Myocyte (in vitro differentiated cells): ENCODE measurements at places on chromosomes 7 and 10. TPM values are rescaled to one million over a fixed set of nuclear protein-coding genes. Genes with fewer than 3 reads are reported as not detected.

DNA sequence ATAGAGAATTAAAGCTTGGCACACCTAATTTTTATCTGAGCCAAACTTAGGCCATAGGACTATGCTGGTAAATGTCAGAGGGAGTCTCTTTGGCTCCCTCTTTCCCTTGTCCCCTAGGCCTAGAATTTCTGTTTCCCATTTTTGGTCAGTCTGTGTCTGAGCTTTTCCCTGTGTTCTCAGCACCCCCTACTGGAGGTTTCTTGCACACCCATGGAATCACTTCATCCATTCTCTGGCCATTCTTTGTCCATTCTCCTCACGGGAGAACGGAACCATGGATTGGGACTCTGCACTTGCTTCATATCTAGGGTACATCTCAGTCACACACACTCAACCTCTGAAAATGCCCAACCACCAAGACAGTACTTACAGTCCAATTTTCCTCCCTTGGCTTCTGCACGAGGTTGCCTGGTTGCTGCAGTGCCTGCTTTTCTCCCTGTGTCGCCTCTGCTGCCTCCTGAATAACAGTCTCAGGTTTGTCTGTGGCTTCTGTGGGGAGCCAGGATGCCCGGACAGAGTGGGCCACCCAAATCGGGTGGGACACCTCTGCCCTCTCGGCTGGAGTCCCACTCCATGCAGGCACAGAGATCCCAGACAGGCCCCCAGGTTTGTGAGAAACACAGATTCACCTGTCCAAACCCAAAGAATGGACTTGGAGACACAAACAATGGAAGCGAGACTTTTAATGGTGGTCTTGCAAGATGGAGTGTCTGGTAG lies 35.1 kb upstream of the DNAH11 start:
- DNase-seq, result peak; percentile 59

GRCh38 chr7:81110673-81111072 lies 191.8 kb upstream of the SEMA3C start:
- peak; percentile 15 for DNase-seq

DNA sequence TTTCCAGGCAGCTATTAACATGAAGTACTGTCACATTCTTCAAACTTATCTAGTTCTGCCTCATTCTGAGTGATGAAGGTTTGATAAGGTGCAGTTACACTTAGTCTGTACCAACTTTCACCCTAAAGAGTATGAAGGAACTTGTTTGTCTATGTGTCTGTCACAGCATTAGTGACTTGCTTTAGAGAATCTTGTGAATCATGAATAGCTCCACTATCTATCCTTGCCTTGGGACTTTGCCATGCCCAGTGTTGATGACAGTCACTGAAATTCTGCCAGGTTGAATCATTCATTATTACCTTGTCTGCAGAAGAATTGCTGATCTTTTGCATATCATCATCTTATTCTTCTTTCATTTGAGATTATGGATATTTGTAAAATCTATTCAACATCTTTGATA lies 50.9 kb upstream of the A1CF start:
- no peak for DNase-seq

- DNase-seq, result peak; percentile 83
Measured at GRCh38 chr10:100327007-100327717, 2.9 kb downstream of the PKD2L1 start.

GRCh38 chr10:68052463-68052862 lies 22.6 kb downstream of the HERC4 start:
- no peak for DNase-seq

DNA sequence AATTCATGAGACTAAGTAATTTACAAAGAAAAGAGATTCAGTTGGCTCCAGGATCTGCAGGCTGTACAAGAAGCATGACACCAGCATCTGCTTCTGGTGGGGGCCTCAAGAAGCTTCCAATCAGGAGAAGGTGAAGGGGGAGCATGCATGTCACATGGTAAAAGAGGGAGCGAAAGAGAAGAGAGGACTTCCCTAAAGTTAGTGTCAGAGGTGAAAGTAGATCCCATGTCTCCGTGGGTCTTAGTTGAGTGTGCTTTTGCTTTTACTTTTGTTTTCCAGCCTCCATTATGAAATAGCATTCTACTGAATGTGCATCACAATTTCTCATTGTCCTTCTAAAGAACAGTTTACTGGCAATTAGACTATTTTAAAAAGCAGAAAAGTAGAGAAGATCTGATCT lies 213.6 kb upstream of the FZD1 start:
- DNase-seq, result no peak

- DNase-seq, result no peak
Measured at GRCh38 chr10:123478116-123478515, 188.0 kb upstream of the GPR26 start.

- DNase-seq, result peak; percentile 63
Measured at GRCh38 chr10:71971769-71972555, 7.8 kb downstream of the CHST3 start.

GRCh38 chr7:20624666-20625385 lies 9.4 kb downstream of the ABCB5 start:
- no peak for DNase-seq

DNA sequence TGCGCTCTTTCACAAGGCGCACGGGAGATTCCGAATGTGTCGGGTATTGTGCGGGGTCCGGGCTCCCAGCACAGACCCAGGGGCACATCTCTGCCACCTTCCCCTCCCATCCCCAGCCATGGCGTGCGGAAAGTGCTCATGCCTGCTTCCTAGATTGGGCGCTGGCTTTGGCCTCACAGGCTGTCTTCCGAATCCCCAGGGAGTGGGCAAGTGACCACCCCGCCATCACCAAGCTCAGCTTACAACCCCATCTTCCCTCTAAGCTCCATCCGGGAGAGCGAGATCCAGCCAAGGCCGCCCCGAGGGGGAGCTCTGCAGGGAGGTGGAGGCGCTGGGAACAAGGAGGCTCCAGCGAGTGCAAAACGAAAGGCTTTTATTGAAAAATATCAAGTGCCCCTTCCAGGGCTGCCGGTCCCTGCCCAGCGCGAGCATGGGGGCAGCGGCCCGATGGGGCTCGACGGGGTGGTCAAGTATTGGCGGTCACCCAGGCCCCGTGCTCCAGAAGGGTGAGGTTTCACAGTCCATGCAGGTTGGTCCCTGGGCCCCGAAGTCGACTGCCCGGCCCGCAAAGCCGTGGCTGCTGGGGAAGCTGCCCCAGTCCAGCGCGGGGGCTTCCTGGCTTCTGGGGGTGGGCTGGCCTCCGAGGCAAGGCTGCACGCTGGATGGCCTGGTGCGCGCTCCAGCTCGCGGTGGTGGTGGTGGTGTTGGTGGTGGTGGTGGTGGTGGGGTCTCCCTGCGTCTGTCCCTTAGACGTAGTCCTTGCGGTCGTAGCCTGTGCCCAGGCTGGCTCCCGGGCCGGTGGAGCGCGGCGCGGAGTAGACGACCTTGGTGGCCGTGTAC lies 1.2 kb downstream of the CLDN3 start:
- no peak for DNase-seq

DNA sequence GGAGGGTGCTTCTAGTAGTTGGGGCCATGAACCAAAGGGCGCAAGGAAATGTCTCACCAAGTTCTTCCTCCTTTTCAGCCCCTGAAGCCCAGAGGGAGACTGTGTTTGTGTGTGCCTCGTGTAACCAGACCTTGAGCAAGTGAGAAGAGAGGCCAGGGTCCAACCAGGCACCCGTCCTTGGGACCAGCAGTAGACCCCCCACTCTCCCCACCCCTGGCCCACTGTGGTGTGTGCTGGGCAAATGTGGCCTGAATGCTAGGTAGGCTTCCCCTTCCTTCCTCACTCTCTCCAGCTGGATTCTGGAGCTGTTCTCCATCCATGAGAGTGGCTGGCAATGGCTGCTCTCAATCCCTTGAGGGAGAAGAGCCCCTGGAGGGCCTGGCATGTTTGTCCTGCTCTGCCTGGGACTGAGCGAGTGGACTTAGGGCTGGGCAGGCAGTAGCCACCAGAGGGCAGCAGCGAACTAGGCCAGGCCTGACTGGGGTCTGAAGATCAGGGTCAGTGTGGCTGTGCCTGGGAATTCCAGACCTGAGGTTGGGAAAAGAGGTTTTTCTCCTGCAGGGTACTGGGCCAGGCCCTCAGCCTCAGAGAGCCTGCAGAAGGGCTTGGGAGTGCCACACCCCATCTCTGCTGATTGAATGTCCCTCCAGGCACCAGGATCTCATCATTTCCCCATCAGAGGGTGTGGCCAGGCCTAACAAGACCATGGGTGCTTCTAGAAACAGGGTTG lies 12.5 kb downstream of the SFRP5 start:
- DNase-seq, result peak; percentile 85

DNA sequence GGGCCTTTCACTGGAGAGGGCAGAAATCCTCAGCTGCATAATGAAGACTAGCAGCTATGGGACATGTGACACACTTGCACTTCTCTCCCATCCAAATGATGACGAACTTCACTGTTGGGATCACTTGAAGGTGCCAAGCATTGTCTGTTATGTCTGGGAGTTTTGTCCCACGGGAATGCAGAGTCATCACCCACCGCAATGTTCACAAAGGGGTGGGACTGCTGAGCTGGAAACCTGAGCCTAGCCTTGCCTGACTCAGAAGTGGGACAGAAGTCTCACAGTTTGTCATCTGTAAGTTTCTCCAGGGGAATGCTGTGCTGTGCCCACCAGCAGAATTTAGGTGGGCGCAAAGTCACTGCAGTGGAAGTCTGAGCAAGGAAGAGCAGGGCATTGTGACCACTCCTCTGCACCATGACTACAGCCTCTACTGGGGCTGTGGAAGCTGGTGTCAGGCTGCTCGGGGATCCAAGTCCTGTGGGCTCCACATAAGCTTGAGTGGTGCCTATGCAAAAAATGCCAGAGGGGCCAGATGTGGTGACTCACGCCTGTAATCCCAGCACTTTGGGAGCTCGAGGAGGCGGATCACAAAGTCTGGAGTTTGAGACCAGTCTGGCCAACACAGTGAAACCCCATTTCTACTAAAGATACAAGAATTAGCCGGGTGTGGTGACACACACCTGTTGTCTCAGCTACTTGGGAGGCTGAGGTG lies 472.0 kb upstream of the CNTNAP2 start:
- no peak for DNase-seq

The GJC3 gene
- not detected in 2 replicates for total RNA-seq

The MTURN gene
- total RNA-seq, result 40.5 and 41.9 TPM in 2 replicates

The EMX2 gene
- total RNA-seq, result not detected in 2 replicates
